ENCODE measurements at places on chromosomes 2 and 18.

DNA sequence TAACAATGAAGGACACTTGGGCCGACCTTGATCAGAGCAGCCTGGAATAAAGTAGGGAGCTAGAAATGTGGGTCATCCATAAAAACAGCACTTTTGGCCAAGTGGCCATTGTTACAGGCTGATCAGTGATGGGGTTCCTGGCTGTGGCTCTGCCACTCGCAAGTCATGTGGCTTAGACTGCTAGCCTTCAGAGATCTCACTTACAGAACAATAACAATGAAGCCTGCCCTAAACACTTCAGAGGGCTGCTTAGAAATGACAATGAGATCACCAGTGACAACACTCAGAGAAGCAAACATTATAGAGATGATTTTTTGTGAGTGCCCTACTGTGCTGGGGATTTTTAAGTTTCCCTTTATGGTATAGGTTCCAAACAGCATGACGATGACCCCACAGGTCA lies 107.9 kb upstream of the LMAN1 start:
- no peak for DNase-seq

DNA sequence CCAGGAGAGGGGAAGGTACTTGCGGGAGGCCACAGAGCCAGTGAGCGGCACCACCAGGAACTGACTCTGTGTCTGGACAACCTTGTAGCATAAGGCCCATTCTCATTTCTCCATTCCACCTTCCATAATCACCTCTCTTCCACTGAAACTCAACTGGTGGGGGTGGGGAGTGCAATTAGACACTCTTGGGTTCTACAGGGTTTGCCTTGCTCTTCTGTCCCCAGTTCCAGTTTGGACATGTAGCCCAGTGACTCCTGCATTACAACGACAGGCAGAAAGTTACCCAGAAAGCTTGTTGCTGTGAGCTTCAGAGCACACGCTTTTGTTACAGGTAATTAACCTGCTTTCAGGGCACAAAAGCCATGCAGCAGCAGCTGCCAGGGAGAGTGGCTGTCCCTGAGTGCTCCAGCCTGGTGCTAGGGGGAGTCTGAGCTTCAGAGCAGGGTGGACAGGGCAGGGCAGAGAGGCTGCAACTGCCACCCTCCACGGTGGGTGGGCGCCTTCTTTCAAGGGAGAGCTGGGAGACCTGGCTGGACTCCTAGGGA lies 65.2 kb downstream of the COPS8 start:
- DNase-seq = no peak

GRCh38 chr2:86789687-86790133 lies 1.0 kb downstream of the CD8A start:
- DNase-seq = no peak

- no peak for DNase-seq
Observed at GRCh38 chr2:98379311-98380202, 33.3 kb downstream of the CNGA3 start.

- DNase-seq = no peak
Observed at GRCh38 chr2:175552902-175553301, 371.4 kb upstream of the ATP5MC3 start.

DNA sequence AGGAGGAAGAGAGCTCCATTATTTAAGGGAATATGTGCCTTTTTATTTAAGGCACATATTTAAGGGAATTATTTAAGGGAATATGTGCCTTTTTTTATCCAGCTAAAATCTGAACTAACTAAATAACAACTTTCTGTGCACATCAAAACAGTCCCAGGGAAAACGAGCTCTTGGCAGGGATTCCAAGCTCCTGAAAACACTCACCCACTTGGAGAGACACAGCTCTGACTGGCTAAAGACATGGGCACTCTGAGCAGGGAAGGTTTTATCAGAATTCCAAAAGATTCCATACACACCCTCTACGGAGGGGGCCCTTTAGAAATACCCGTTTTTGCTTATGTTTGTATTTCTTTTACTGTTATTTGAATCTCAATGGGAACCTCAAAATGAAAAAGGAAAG lies 181.0 kb downstream of the ZNF516 start:
- no peak for DNase-seq

- DNase-seq = no peak
Observed at GRCh38 chr18:294566-294965, 26.7 kb upstream of the THOC1 start.

- DNase-seq = no peak
Observed at GRCh38 chr2:23618794-23619530, 234.0 kb downstream of the KLHL29 start.

Data from spinal cord (tissue), 10 donors.